NCI-H1417 treated with DMSO at 0.1 percent for 48 hours (cell line): ENCODE measurements at places on chromosomes 5 and 9.

GRCh38 chr5:170294556-170294955, 3.0 kb downstream of the LCP2 start:
- no peak for DNase-seq

GRCh38 chr5:72369301-72369700, 49.1 kb downstream of the PTCD2 start:
- no peak for DNase-seq

GRCh38 chr9:121075251-121076036, 689 bp downstream of the CNTRL start:
- DNase-seq, result no peak

GRCh38 chr5:132669966-132670882, 3.6 kb upstream of the IL4 start:
- no peak for DNase-seq

- no peak for DNase-seq
Observed at GRCh38 chr9:6739218-6739617, 18.6 kb upstream of the KDM4C start.

- no peak for DNase-seq
Observed at GRCh38 chr9:98860871-98861293, 53.4 kb downstream of the GALNT12 start.

DNA sequence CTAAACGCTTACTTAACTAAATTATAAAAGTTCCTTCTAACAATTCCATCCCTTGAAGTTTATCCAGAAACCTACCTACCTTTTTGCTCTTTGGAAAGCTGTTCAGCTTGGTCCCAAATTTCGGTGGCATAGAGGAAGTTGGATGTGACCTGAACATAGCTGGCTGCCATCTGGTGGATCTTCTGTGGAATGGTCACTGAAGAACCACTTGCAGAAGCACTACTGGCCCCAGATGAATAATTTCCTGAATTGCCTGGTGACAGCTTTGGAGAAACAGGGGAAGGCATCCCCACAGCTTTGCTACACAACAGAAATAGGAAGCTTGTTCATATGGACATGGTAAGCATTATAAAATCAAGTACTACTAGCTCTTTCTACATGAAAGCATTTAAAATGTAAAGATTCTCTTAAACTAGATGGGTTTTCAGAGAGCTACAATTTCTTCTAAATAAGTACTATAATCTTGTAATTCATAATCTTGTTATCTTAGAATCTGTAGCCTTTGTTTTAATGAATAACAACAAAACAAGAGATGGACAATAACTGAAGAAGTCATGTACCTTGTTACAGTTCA, 9.9 kb downstream of the LEAP2 start:
- no peak for DNase-seq

DNA sequence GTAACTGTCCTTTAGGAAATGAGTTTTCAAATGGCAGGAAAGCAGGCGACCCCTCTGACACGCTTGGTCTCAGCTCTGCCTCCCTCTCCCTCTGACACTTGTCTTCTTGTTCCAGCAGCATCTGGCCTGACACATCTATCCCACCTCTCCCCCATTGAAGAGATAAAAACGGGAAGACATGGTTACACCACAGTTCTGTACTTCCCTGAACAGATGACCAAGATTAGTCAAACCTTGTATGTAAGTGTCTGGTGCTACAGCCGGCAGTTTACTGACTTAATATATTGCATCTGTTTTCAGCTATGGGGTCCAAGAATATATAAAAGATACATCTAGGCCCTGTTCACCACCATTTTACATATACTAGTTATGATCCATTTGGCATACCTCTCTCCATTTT, 29.6 kb upstream of the MLLT3 start:
- no peak for DNase-seq

DNA sequence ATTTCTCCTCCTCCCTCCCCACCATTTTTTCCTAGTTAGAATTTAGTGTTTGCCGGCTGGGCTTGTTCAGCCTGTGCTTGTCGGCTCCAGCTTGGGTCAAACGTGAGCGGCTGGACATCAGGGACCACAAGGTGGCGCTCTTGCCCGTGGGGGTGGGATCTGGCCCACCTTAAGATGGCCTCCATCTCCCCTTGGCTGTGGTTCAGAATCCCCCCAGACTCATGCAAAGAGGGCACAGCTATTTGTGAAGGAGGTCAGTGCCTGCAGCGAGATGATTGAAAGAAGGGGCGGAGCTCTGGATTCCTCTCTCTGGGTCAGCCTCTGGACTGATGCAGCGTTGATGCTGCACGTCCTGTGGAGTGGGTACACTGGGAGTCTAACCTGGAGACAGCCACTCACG, 283.3 kb upstream of the TUT7 start:
- DNase-seq, result no peak

DNA sequence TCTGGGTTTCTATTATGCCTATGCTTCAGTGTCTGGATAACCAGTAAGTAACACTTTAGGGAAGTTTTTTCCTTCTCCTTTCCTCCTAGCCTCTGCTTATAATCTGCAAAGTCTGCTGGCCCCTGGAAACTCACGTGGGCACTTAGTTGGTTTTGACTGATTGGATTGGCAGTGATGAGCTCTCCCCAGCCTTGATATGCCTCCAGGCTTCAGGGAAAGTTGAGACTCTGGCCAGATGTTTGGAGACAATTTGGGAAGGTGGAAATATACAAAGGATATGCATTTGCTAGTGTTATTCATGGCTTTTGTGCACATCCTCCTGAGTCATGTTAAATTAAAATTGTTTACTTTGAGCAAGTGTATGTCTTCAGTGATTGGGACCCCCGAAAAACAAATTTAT, 160.2 kb upstream of the IL12B start:
- DNase-seq, result no peak

GRCh38 chr9:5566054-5566618, 55.8 kb downstream of the PDCD1LG2 start:
- DNase-seq, result no peak

GRCh38 chr5:21219966-21220365, 1232.0 kb upstream of the CDH18 start:
- DNase-seq, result no peak

- DNase-seq, result no peak
Observed at GRCh38 chr5:149486726-149487635, 64.3 kb downstream of the CSNK1A1 start.

DNA sequence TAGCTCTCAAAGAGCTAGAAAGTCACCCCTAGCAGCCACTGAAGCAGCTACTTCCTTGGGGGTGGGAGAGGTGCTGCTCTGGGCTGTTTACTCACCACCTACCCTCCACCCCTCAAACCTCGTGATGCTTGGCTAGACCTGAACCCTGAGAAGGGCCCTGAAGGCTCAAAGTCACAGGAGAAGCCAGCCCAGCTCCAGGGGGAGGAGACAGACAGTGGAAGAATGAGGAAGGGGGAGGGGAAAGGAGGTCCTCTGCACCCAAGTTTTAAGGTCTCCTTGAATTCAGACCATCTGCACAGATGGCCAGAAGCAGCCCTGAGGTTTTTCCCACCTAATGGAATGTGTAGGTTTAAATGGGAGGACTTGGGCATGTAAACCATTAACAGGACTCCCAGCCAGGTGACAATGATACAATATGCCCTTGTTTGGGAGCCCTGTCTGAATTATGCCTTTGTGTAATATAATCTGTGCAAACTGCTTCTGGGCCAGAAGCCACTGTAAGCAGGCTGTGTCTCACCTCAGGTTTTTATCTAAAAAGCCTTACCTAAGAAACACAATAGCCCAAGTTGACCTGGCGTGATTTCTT, 180.5 kb downstream of the PIK3R1 start:
- DNase-seq, result no peak

DNA sequence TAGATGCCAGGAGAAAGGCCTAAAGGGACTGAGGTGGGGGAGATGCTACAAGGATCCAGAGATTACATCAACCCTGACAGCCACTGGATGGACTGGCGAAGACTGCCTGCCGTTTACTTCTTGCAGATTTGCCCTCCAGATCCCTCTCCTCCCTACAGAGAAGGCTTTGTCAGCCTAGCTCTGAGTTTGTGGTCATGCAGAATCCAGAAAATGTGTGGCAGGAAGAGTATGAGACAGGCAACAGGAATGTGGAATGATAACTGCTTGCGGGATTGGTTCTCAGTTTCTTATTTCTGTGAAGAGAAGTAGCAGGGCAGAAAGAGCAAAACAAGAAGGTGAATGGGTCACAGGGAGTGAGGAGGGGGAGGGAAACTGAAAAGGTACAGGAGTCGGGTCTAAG, 129.6 kb downstream of the TLE1 start:
- DNase-seq, result no peak

GRCh38 chr9:119221276-119221675, 148.0 kb downstream of the BRINP1 start:
- no peak for DNase-seq

- DNase-seq, result no peak
Observed at GRCh38 chr5:178117923-178118701, 4.8 kb downstream of the N4BP3 start.

GRCh38 chr5:33067291-33067690, 356.2 kb downstream of the NPR3 start:
- DNase-seq, result no peak

DNA sequence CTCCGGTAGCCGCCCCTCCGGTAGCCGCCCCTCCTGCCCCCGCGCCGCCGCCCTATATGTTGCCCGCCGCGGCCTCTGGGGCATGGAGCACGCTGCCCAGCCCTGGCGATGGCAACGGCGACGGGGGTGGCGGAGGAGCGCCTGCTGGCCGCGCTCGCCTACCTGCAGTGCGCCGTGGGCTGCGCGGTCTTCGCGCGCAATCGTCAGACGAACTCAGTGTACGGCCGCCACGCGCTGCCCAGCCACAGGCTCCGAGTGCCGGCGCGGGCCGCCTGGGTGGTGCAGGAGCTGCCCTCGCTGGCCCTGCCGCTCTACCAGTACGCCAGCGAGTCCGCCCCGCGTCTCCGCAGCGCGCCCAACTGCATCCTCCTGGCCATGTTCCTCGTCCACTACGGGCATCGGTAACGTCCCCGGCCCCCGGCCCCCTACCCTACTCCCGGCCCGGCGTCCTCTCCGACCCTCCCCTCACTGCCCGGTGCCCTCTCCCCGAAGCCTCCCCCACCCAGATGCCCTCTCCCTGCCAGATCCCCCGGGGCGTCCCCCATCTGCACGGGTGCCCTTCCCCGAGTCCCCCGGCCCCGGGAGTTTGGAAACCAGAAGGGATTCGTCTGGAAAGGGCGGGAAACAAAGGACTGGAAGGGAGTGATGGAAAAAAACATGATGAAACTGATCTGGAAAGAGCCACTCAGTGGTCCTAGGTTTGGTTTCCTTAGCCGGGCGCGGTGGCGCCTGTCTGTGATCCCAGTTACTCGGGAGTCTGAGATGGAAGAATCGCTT, 417 bp downstream of the SRD5A1 start:
- DNase-seq, result no peak

GRCh38 chr5:87103616-87104287, 163.9 kb upstream of the RASA1 start:
- no peak for DNase-seq

GRCh38 chr5:68074048-68074632, 141.4 kb upstream of the PIK3R1 start:
- peak; percentile 15 for DNase-seq

DNA sequence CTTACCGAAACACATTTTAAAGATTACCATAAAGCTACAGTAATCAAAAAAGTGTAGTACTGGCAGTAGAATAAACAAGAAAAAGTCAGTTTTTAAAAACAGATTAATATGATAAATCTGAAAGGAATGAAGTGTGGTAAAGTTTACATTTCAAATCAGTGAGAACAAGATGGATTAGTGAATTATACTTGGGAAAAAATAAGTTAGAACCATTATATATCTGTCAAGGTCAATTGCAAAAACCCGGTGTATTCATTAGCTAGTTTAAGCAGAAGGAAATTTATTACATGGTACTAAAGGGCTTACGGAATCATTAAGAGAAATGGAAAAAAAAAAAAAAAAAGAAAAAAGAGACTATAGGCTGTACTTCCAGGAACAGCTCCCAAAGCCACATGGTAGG, 164.3 kb downstream of the MUSK start:
- DNase-seq, result no peak

- no peak for DNase-seq
Observed at GRCh38 chr5:92371889-92372235, 988.7 kb upstream of the ARRDC3 start.

GRCh38 chr9:127778280-127779135, at the start of gene SH2D3C:
Gene SH2D3C (minus strand): TSS chr9:127778666. CDS start chr9:127778627, 39 bp downstream.
- DNase-seq, result no peak

- no peak for DNase-seq
Observed at GRCh38 chr5:172622091-172623046, 18.7 kb upstream of the NEURL1B start.

- no peak for DNase-seq
Observed at GRCh38 chr9:7756088-7756487, 43.5 kb downstream of the DMAC1 start.

GRCh38 chr5:39024005-39024404, 50.2 kb downstream of the RICTOR start:
- peak; percentile 47 for DNase-seq

- DNase-seq, result no peak
Observed at GRCh38 chr9:68601081-68601480, 60.4 kb upstream of the TMEM252 start.

GRCh38 chr5:142032150-142032549, 19.3 kb upstream of the GNPDA1 start:
- no peak for DNase-seq

GRCh38 chr9:12698266-12698665, 5.1 kb downstream of the TYRP1 start:
- DNase-seq, result no peak

GRCh38 chr9:99430301-99430700, 208.2 kb downstream of the SEC61B start:
- no peak for DNase-seq

DNA sequence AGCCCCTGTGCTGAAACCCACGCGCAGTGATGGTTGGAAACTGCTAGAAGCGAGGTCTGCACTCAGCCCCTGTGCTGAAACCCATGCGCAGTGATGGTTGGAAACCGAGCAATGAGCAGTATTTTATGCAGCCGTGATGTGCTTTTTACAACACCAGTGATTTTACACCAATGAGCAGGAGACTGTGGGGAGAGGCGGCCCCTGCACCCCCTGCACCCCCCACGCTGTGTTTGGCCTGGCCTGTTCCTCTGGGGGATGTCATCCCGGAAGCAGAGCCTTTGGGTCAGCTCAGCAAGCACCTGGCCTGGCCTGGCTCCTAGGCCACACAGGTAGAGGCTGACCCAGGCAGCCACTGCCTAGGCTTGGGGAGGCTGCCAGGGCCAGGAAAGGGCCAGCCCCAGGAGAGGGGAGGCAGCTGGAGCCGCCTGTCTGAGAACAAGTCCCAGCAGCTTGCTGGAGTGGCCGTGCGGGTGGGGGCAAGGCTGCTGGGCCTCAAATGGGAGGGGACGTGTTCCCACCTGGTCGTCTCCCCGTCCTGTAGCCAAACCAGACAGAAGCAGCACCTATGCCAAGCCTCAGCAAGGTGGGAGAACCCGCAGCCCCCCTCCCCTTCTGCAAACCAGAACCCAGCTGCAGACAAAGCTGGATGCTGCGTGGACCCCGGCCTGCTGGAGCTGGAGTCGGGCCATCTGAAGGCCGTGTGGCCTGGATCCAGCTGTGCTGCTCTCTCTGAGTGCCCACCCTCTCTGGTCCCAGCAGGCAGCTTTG, 46.8 kb downstream of the DBH start:
- DNase-seq, result no peak
